Skin of body (tissue), 3 donors: ENCODE measurements at places on chromosomes 6 and 20.
A peak's percentile ranks its signal among the peaks of the same experiment; 100 is the strongest.

DNA sequence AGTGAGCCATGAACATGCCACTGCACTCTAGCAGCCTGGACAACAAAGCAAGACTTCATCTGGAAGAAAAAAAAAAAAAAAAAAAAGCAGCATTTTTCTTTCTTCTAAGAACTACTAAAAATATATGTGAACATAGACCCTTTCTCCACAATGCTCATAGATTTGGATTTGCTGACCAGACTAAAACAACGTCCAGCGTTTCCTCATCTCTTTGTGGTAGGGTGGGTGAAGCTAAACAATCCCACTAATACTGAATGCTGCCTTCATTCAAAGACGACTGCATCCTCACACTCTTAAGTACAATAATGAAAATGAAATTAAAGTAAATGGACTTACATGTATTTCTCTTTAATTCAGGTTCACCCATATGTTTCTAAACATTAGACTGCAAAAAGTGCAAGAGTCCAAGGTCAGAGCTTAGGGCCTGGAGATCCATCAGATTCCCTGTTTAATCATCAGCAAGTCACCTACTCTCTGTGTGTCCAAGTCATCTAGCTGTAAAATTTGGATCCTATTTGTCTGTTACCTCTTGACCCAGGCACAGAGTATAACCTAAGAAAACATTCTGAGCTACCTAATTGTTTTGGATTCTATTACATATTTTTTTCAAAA, 99.4 kb upstream of the NHSL1 start:
- DNase-seq, result no peak

DNA sequence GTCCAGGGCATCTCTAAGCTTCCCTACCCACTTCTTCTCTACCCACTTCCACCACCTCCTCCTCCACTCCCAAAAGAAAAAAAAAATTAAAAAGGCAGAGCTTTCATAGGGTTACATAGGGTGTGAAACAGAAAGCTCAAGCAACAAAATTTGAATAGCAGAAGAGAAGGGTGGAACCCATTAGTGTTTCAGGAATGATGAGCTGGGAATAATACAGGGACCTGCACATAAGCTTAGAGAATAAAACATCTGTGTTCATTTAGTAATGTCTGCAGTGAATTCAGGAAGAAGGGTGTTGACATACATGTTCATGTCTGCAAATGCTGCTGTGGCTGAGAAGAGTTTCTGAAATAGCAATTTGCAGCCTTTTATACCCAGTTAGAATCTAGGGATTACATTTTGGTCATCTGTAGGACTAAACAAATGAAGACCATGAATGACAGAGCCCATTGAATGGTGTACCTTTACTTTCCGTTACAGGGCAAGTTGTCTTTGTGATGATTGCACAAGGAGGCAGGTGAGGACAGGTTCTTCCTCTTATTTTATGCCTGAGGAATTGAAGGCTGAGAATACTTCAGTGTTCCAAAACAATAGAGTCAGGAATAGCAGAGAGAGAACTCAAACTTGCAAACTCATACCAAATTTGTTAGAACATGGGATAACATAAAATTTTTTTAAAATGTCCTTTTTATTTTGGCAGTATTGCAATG, 975.1 kb downstream of the TFAP2A start:
- no peak for DNase-seq

- DNase-seq, result peak; percentile 91
These were observed 20.8 kb downstream of the DAAM2 start for GRCh38 chr6:39812853-39813533.

GRCh38 chr20:60254901-60255411, 296.7 kb downstream of the CDH26 start:
- DNase-seq, result no peak

- no peak for DNase-seq
These were observed 16.3 kb upstream of the UTRN start for GRCh38 chr6:144268794-144269349.

DNA sequence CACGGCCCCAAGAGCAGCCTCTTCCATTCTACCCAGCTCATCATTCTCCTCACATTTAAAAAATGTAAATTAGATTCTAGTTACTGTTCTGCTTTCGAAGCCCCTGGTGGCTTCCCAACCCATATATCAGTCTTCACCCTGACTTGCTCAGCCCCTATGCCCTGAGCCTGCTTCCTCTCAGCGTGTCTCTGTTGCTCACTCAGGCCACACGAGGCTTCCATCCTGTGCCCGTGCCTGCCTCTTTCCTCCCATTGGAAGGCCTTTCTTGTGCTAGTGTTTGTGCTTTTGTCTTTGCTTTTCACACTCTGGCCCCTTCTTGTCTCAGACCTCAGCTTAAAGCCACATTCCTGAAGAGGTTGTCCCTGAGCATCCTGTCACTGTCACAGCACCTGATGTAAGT, 78.1 kb downstream of the AFDN start:
- no peak for DNase-seq

- peak; percentile 19 for DNase-seq
These were observed 9.3 kb upstream of the NEDD9 start for GRCh38 chr6:11241793-11242201.

DNA sequence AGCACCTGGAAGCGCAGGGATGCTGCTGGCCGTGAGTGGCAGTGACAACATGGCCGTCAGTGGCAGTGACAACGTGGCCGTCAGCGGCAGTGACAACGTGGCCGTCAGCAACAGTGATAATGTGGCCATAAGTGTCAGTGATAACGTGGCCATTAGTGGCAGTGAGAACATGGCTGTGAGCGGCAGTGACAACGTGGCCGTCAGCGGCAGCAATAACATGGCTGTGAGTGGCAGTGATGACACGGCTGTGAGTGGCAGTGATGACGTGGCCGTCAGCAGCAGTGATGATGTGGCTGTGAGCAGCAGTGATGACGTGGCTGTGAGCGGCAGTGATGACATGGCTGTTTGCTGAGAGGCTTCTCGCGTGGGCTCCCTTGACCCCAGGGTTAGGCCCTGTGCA, 169.8 kb downstream of the ERMARD start:
- DNase-seq, result no peak

- no peak for DNase-seq
These were observed 358.9 kb downstream of the CENPW start for GRCh38 chr6:126698732-126699240.

GRCh38 chr6:52152070-52152423, 34.1 kb upstream of the IL17A start:
- DNase-seq, result no peak

DNA sequence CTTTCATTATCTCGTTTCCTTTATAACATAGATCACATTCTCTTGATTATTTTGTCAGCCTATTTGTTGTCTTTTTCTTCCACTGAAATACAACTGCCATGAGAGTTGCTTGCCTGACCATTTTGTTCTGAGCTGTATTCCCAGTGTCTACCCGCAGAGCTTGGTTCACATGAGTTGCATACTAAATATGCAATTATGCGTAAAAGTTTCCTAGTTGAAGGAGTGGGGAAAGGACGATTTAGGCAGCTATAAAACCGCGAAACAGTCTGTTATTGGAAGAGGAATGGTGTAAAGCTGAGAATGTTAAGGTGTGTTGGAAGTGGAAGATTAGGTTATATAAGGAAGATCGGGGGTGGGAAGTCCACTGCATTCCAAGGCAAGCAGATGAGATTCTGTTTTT, 8.8 kb downstream of the TBPL1 start:
- no peak for DNase-seq

- no peak for DNase-seq
These were observed 36.9 kb downstream of the PANK2 start for GRCh38 chr20:3925899-3926638.

DNA sequence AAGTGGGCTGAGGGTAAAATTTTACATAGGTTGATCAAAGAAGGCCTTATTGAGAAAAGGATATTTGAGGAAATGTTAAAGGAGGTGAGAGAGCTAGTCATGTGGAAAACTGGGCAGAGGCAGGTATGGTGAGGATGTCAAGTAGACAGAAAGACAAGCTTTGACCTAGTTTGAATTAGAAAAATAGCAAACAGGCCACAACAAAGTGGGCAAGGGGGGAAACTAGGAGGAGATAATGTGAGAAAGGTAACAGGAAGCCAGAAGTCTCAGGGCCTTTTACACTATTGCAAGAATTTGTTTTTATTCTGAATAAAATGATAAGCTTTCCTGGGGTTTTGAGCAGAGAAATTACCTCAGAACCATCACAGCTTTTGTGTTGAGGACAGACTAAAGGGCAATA, 115.7 kb downstream of the RWDD2A start:
- no peak for DNase-seq

DNA sequence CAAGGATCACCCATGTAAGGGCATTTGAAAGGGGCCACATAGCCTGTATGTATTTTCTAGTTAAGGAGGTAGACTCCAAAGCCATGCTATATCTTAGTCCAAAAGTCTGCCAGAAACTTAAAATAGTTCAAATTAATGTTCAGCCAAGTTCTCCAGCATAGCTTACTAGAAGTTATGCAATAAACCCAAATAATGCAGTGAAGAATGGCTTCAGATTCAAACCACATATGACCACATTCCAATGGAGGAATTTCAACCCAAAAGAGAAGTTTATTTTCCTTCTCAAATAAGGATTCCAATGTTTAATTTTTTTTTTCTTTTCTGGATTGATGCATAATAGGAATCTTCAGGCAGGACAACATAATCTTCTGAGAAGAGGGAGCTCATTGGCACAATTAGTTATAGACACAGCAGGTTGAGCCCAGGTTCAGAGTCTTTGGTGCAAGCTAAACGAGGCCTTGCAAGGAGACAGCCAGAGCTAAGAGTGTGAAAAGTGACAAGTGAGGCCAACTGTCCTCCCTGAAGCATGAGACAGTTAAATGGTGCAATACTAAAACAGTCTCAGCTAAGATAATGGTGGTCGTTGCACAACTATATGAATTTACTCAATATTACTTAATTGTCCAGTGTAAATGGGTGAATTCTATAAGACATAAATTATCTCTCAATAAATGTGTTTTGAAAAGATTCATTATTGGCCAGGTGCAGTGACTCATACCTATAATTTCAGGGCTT, 598.8 kb upstream of the CDH4 start:
- DNase-seq, result peak; percentile 80

- no peak for DNase-seq
These were observed 170.9 kb downstream of the DTNBP1 start for GRCh38 chr6:15491986-15492269.

GRCh38 chr20:23331450-23332350, 18.9 kb upstream of the NXT1 start:
- no peak for DNase-seq

GRCh38 chr20:35729836-35730582, 12.1 kb downstream of the RBM39 start:
- no peak for DNase-seq

GRCh38 chr20:57507477-57507876, 17.5 kb downstream of the CTCFL start:
- no peak for DNase-seq

DNA sequence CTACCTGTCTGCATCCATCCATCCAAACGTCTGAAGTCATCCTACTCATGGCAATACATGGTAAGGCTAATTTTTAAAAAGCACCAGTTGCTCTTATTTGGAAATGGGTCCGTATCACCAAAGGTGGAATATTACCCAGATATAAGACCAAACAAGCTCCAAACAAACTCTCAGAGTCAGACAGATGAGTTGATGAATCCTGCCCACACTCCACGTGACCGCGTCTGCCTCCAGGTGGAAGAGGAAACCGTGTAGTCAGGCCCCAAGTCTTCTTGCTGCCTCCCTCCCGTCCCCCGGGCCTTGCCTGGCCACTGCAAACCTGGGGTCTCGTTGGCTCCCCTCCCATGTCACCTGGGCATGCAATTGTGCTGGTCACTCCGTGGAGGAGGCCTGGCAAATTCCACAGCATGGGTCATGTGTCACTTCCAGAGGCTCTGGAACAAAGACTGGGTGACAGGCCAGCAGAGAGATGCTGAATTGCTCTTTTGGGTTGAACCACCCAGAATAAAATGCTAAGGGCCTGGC, 31.8 kb downstream of the CTCFL start:
- DNase-seq, result no peak

DNA sequence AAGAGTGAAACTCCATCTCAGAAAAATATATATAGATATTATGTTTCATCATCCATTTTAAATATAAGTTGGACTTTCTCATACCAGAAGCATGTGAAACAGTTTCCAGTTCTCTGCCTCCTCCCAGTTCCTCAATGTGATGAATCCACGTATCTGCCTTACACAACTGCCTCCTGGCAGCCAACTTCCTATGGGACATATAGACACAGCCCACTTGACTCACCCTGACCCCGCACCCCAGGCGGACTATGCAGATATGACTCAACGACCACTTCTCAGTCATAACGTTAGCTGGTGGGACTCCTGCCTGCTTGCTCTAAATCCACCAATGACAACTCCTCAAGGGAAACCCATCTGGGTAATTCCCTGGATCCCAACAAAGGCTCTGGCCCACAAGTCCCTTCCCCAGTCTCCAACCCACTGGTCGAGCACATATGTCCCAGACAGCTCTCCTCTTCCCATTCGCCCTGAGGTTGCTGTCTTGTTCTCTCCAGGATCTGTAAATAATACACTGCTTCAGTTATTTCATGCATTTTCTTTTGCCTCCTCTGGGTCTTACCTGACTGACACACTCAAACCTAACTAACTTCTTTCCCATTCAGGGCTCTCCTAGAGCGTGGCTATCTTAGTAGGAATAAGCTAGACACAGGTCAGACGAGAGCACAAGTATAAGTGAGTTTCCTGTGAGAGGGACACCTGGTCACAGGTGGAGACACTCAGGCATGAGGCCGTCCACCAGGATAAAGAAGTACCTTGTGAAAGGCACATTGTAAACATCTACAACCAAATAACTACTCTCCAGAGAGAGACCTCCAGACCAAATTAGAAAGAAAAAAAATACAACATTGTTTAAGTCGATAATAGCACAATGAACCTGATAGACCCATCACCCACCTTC, 548.5 kb downstream of the CD83 start:
- no peak for DNase-seq

- DNase-seq, result peak; percentile 15
These were observed 334.9 kb upstream of the JARID2 start for GRCh38 chr6:14910692-14911547.

DNA sequence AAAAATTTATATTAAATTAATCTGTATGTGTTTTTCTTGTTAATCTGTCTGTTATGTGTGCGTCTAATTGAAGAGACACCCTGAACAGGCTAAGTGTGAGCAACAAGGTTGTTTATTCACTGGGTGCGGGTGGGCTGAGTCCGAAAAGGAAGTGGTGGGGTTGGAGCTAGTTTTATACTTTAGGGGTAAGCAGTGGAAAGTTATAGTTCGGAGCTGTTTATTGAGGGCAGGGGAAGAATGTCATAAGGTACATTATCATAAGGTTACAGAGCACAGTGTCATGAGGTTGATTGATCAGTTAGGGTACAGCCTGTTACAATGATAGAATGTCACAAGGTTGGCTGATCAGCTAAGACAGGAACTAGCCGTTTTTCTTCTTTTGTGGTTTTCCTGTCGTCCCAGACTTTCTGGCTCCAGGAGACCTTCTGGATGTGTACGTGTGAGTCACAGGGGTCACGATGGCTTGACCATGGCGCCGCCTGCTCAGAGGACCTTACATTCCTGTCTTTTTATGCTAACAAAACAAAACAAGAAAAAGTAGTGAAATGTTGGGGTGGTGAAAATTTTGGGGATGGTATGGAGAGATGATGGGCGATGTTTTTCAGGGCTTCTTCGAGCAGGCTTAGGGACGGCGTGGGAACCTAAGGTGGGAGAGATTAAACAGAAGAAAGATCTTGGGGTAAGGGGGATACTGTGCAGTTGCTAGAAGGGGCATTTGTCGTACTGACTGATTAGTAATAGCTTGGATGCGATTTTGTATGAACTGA, 754.0 kb upstream of the ADGRB3 start:
- DNase-seq, result no peak
